ENCODE measurements at places on chromosomes 11 and 22.

- no peak for DNase-seq
These were observed 40.5 kb downstream of the MICAL2 start for GRCh38 chr11:12150831-12151382.

GRCh38 chr11:118921121-118921928 lies 4.4 kb downstream of the BCL9L start:
- DNase-seq: no peak

DNA sequence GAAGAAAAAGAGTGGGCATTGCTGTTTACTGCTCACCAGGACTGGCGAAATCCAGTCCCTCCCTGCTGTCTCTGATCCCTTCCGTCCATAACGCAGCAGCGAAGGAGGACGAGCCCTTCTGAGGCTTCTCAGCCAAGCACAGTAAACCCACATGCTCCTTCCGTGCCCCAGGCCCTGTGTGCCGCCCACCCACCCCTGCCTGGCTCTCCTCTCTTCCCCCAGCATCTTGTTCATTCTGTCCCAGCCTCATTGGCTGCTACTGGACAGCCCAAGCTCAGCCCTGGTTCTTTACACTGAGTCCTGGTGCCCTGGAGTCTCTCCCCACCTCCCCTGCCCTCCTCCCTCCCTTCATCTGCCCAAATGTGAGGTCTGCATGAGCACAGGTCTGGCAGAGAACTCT lies 559.7 kb downstream of the BRD1 start:
- no peak for DNase-seq

- no peak for DNase-seq
These were observed 19.0 kb downstream of the SEC14L3 start for GRCh38 chr22:30452861-30453260.

- DNase-seq: no peak
These were observed 10.0 kb downstream of the UPB1 start for GRCh38 chr22:24504956-24505736.

- no peak for DNase-seq
These were observed 490.4 kb downstream of the MN1 start for GRCh38 chr22:27310966-27311697.

DNA sequence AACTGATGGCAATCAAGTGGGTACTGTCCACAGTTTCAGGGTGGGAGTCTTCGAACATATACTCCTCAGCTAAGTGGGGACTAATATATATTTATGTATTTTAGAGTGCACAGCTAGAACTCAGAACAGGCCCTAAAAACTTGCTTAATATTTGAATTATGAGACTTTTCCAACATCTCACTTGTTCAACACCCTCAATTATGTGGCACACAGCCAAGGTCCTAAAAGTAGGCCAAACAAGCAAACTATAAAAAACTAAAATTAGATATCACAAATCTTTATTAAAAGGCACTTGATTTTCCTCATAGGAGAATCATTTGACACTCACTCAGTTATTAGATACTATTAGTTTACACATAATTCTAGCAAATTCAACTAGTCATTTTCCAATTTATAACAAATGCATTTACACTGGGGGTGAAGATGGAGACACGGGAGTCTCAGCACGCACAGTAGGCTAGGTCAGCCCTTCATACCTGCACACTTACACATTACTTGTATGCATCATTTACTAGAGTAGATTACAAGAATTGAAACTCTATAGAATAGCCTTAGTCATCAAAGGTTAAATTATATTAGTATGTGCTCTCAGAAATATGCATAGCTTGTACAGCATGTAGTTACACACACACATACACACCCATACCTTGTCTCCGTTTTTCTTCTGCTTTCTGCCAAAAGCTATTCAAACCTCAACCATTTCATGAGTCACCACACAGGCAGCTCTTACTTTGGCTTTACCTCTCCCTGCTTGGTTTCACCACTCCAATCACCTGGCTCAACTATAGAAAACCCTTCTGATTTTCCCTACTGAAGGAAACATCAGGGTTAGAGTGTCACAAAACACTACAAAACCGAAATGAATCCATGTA lies 171.5 kb downstream of the SBF2 start:
- no peak for DNase-seq

DNA sequence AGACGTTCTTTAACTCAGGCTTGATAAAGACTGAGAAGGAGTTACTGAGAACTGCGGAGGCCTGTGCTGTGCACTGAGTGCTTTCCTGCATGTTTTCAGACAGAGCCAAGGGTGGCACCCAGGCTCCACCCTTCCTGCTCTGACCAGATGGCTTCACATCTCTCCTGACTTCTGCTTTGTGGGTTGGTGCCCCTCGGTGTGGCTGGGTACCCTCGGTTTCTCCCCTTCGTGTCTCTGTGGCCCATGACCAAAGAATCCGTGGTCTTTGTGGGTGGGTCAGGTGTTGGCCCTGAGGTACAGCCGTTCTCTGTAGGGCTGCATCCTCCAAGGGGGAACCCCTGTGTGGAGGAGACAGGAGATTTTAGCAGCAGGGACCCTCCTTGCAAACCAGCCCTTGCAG lies 34.3 kb downstream of the GRIK4 start:
- no peak for DNase-seq

- DNase-seq: peak; percentile 69
These were observed 10.4 kb upstream of the SLCO2B1 start for GRCh38 chr11:75140269-75141138.

- no peak for DNase-seq
These were observed 77.8 kb upstream of the LINC01488 start for GRCh38 chr11:69403556-69404215.

- DNase-seq: no peak
These were observed 16.4 kb downstream of the RPL27A start for GRCh38 chr11:8698917-8699441.

- DNase-seq: no peak
These were observed 18.5 kb downstream of the SPECC1L start for GRCh38 chr22:24289114-24289513.

DNA sequence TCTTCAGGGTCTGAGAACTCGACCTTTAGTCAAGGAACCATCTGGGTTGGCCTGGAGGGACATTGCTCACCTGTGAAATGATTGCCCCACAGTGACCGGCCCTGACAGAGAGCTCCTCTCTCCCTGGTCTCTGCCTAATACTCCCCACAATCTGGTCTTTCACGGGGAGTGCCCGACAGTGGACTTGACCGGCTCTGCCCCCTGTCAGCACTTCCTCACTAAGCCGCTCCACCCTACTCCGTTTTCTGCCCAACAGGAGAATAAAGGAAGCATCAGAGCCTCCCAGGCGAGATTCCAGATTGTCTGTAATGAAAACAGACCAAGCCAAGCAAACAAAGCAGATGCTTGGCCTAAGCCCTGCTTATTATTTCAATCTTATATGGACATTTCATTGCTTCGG lies 87.8 kb downstream of the FBXO7 start:
- no peak for DNase-seq

DNA sequence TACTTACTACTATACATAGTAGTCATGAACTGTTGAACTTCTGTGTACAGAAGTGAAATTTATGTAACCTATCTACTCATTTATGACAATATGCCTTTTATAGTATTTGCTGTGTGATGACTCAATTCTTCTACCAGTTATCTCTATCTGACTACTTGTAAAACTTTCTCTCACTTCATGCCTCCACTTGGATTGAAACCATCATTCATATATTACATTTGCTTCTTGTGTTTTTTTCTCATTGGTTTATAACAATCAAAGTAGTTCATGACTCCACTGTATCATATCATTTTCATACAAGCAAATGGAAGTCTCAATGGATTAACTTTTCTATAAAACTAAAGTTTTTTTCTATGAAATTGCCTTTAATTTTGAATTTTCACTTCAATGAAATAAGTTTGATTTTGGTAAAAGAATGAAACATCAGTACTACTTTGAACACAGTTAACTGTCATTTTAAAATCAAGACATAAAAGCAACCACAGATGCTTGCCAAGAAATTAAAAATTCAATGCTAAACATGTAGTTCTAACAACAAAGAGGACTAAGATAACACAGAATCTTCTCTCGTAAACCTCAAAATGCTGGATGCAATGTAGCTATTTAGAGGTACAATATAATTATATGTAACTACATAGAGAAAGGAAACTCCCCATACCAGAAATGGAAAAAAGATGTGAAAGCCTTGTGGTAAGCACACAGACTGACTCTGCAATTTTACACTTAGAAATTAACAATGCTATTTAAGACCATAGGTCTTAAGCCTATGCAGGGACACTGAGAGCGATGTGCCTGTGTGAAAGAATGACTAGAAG lies 27.6 kb upstream of the EXPH5 start:
- no peak for DNase-seq

DNA sequence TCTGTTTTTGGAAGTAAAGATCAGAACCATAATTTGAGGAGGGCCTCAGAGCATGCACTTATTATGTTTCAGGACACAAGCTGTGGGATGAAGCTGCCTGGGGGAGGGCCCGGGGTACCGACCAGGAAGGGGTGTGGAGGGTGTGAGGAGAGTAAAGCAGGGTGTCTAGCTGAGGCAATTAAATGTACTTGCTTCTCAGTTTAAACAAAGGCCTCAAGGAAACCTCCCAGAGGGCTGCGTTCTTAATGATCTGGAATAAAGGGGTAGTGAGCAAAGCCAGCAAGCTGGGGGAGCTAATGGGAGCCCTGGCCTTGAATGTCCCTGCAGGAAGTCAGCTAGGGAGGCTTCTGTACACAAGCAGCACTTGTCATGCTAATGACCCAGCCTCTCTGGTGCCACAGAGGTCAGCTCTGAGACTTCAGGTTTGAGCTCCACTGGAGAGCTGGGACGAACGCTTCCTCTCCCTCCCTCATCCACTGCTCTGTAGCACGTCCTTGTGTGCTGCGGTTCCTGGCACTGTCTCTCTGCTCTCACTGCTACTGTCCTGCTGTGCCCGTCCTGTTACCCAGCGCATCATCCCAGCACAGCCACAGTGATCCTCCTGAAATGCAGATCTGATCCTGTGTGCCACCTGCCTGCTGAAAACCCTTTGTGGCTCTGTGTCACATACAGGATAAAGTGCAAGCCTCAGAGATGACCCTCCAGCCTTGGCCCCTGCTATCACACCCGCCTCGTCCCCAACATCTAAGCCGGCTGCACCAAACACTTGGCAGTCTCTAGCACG lies 159.7 kb downstream of the DBX1 start:
- DNase-seq: no peak

DNA sequence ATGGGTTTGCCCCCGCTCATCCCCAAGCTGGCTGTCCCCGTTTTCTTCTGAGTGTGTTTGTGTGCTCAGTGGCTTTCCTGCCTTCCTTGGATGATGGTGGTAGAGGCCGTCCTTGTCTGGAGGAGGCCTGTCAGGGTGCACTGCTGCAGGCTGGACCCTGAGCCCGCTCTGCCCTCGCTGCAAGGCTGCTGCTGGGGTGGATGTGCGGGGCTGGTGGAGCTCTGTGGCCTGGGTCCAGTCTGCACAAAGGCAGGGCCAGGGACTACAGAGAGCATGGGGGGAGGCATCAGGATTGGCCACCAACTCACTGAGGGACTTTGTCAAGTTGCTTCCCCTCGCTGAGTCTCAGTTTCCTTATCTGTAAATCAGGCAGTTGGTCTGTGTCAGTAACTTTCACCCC lies 275.0 kb downstream of the KIRREL3 start:
- no peak for DNase-seq

GRCh38 chr11:87351676-87352075 lies 313.9 kb downstream of the TMEM135 start:
- DNase-seq: no peak

GRCh38 chr22:44401783-44402110 lies 89.0 kb upstream of the SHISAL1 start:
- DNase-seq: no peak

DNA sequence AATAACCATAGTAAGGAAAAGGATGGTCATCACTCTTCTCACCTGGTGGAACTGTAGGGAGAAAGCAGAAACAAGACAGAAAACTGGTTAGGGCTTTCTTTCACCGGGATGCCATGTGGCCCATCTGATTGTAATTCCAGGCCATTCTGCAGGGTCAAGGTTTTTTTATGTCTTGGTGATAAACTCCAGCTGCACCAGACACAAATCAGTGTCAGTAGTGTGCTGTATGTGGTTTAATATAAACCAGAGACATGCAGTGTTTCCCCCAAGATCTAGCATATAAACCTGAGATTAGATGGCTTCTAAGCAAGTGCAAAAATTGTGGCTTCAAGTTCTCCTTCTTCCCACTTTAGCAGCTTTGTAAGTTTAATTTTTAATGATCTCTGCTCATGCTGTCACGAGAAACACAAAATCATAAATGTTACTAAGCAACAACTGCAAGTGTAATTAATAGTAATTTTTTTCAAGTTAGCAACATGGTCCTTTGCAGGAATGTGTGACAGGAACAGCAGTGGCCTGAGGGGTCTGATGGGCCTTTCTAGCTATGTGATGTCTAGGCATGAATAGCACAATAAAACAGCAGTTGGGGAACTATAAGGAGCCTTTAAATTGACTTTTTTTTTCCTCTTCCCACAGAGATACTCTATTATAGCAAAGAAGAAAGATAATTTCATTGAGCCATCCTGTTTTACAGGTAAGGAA lies 41.6 kb downstream of the BDNF start:
- no peak for DNase-seq

DNA sequence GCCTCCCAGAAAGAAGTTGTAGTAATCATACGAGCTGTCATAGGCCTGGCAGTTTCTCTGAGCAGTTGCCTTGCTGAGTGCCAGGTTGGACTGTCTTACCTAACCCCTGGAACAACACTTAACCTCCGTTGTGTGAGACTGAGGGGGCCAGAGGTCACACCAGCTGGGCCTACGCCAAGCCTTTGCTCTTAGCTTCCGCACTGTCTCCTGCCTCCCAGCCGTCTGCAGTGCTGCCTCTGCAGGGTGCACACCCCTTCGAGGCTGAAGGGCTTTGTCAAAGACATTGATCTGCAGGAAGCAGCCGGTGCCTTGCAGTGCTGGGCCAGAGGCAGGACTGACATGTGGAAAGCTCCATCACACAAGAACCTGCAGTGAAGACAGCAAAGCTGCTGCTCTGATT lies 16.7 kb downstream of the TAB1 start:
- no peak for DNase-seq

GRCh38 chr11:10386361-10386760 lies 68.7 kb upstream of the AMPD3 start:
- no peak for DNase-seq

DNA sequence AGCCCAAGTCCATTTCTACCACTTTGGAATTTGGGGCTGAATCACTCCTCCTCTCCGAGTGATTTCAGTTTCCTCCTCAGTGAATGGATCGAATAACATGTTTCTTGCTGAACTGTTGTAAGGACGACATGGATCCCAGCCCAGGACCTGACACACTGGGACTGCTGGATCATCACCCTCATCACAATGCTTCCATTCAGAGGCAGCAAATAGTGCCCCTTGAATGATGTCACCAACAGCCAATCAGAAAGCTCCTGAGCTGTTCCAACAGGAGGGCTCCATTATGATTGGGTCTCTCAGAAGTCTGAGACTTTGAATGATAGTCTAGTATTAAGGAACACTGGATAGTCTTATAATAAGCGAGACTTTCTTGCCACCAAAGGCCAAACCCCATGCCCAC lies 158.9 kb downstream of the MYO18B start:
- no peak for DNase-seq
